ENCODE measurements at places on chromosomes 7 and 10. TPM values are rescaled to one million over a fixed set of nuclear protein-coding genes. Genes with fewer than 3 reads are reported as not detected.
A peak's percentile ranks its signal among the peaks of the same experiment; 100 is the strongest.

DNA sequence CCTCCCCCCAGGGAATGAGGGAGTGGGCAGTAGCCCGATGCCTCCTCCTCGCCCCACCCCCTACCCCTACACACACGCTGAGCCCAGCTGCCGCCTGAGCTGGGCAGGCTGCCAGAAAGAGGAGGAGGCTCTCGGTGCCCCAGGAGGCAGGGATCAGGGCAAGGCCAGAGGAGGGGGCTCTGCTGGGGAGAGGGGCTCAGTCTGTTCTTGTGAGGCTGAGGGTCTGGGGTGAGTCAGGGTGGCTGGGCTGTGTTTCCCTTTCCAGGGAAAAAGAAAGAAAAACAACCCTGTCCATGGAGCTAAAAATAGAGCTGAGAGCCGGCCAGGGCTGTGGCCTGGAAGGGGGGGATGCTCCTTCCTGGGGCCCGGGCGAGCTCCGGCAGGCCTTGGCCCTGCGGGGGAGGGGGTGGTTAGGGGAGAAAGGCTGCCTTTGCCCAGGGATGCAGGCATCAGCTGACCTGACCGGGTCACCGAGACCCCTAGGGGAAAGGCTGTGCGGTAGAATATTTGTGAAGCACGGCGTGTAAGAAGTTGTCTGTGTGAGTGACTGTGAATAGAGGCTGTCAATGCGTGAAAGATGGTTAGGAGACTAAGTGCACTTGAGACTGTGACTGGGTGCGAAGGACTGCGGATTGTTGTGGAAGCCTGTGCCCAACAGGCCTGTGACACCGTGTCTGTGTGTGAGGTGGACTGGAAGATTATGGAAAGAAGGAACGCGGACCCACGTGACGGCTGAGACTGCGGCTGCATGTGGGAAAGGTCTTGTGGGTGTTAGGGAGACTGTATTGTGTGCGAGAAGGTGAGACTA is 1.2 kb upstream of the LZTS2 start:
- DNase-seq: peak; percentile 89

GRCh38 chr10:61735882-61736281 is 73.2 kb downstream of the CABCOCO1 start:
- DNase-seq: no peak

- no peak for DNase-seq
Measured at GRCh38 chr10:81873231-81873931, 1.6 kb upstream of the NRG3 start.

AGR2 gene
- total RNA-seq: 280 TPM

SPRN gene
- not detected for total RNA-seq

GRCh38 chr10:90381468-90381867 is 476.4 kb downstream of the HTR7 start:
- DNase-seq: no peak

DNA sequence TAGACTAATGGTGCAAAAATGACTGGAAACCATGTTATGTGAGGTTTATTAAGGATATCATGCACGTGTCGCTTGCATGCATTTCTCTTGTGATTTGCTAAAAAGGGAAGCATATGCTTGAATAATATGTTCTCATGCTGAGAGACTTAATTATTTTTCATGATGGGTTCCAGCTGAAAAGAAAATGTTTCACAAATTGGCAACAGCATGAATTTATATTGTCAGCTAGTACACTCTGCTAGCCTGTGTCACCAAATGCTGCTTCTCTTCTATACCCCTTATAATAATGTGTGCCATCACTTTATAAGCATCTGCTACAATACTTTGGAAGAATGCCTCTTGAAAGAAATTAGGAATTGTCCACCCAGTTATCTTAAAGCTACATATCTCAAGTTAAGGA is 63.0 kb downstream of the GNAI1 start:
- no peak for DNase-seq

TAS2R40 gene
- not detected for total RNA-seq

- no peak for DNase-seq
Measured at GRCh38 chr7:6250364-6250833, 22.0 kb downstream of the CYTH3 start.

DNA sequence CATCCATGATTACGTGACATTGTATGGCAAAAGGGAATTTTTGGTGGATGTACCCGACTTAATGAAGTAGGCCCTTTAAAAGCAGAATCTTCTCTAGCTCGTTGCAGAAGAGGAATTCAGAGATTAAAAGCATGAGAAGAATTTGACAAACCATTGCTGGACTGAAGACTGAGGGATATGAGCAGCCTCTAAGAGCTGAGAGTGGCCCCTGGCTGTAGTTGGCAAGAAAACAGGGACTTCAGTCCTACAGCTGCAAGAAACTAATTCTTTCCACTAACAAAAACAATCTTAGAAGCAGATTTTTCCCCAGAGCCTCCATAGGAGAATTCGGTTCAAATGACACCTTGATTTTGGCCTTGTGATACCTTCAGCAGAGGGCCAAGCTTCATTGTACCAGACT is 34.1 kb downstream of the MACC1 start:
- DNase-seq: no peak
